SIG-M5 (cell line): ENCODE measurements at places on chromosomes 11 and 22.

GRCh38 chr11:8032576-8033304, 45.6 kb downstream of the EIF3F start:
- DNase-seq: no peak

DNA sequence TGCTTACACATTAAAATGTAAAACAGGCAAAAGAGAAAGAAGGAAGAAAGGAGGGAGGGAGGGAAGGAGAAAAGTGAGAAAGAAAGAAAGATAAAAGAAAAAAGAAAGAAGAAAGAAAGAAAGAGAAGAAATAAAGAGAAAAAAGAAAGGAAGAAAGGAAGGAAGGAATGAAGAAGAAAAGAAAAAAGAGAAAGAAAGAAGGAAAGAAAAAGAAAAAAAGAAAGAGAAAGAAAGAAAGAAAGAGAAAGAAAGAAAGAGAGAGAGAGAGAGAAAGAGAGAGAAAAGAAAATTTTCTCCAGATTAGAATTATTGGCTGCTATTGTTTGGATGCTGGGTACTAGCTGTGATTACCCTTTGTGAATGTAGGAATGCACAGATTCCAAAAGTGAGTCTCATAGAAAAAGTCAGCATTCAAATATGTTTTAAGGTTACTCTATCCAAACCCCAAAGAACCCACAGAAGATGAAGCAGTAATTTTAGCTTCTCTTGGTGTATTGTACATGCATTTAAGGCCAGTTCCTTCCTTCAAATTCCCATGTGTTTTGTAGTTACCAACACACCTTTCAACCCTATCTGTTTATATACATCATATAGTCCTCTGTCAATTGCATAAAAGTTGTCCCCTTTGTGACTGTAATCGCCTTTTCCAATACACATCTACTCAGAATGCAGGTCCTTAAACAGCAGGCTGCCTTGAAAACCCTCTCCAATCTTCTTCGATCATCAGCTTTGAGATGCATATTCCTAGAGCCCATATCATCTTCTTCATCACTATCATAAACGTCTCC, 789 bp upstream of the FAM111A start:
- DNase-seq: no peak

- DNase-seq: no peak
These were observed 188.5 kb downstream of the MPPED1 start for GRCh38 chr22:43600265-43600664.

DNA sequence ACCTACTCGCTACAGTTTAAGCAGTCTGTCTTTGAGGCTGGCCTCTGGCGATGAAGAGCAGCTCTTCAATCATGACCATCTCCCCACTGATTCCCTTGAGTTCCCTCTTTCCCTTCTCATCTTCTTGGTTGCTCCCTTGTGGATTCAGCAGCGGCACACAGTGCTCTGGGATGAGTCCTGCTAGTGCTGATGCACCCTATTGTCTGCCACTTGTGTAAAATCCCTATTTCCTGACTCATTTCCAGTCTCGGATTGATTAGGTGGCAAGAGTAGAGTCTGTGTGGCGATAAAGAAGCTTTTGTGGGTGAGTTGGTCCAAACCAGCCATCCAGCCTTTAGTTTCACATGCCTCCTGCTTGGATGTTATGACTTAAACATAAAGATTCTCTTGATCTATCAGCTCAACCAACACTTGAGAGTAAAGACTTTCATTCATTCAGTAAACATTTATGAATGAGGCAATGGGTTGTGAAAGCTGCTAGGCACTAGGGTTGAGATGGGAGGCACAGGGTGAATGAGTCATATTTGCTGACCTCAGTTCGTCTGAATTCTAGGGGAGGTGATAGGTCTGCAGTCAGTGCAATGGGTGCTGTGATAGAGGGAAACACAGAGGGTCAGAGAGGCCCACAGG, 219.4 kb upstream of the RAG2 start:
- DNase-seq: no peak

GRCh38 chr11:44826922-44827643, 100.3 kb downstream of the TSPAN18 start:
- DNase-seq: no peak

DNA sequence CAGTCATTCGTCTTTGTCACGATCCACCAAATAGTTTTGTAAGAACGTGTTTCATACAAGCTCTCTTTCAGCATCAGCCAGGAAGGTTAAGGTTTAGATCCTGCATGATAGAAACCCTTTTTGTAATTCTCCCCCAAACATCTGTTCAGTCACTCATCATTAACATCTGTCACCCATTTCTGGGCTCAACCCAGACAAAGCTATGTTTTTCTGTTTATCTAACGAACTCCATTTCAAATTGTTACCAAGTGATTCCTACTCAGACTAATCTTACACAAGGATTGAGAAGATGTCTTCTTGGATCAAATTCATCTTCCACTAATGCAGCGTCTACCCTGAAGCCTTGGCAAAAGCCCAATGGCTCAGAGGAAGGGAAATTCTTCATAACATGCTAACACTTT, 58.8 kb downstream of the FZD4 start:
- no peak for DNase-seq
